ENCODE measurements at places on chromosomes 6 and 20. TPM values are rescaled to one million over a fixed set of nuclear protein-coding genes. Genes with fewer than 3 reads are reported as not detected.

- H3K4me3 ChIP-seq = no peak overlapping the region
- H3K36me3 ChIP-seq = no peaks in the 10 kb centered on the region
- no peaks in the 10 kb centered on the region for H3K4me1 ChIP-seq
- DNase-seq = no peak
- H3K27me3 ChIP-seq = no peaks in the 10 kb centered on the region
- H3K27ac ChIP-seq = no peak overlapping the region
These were observed 116.0 kb downstream of the CRYBG1 start for GRCh38 chr6:106476331-106477105.

DNA sequence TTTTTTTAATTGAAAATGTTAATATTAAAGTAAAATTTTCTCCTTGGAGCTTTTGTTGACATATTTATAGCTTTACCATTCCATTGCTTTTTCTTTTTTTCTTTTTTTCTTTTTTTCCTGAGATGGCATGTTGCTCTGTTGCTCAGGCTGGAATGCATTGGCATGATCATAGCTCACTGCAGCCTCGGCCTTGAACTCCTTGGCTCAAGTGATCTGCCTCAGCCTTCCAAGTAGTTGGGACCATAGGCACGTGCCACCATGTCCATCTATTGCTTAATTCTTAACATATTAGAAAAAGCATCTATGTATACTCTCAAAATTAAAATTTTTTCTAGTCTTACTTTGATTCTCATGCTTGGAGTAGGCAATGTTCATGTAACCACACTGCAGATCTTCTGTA, 43.0 kb downstream of the RALGAPB start:
- no peaks in the 10 kb centered on the region for H3K4me1 ChIP-seq
- H3K27ac ChIP-seq = no peak overlapping the region
- no peak overlapping the region for H3K4me3 ChIP-seq
- no peaks in the 10 kb centered on the region for H3K27me3 ChIP-seq
- no peak for DNase-seq

DNA sequence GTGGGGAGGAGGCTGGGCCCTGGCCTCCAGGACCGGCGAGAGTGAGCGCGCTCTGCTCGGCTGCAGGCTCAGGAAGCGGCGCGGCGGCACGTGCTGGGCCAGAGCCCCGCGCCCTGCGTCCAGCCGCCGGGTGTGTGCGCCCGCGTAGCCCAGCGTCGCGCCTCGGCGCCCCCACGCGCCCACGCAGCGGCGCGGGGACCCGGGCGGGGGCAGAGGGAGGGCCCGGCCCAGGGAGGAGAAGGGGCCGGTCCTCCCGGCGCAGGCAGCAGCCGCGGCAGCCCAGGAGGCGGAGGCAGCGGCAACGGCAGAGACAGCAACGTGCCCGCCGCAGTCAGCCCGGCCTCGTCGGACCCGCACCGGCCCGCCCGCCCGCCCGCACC, at the start of gene EYA2:
TSS of gene EYA2 (plus strand) at position 265 of the 380 bp plus-strand sequence. CDS start 95,168 bp downstream, outside the sequence.
- H3K36me3 ChIP-seq = no peaks in the 10 kb centered on the region
- H3K4me3 ChIP-seq = 0 out of 2 replicates have a peak within 1 kb of the TSS, but pooled peaks have one; percentile 8
- H3K27me3 ChIP-seq = peaks cover 15% of the 10 kb centered on the region
- DNase-seq = peak; percentile 26
- H3K27ac ChIP-seq = no peak within 1 kb of the TSS
- peaks cover 4% of the 10 kb centered on the region for H3K4me1 ChIP-seq

DNA sequence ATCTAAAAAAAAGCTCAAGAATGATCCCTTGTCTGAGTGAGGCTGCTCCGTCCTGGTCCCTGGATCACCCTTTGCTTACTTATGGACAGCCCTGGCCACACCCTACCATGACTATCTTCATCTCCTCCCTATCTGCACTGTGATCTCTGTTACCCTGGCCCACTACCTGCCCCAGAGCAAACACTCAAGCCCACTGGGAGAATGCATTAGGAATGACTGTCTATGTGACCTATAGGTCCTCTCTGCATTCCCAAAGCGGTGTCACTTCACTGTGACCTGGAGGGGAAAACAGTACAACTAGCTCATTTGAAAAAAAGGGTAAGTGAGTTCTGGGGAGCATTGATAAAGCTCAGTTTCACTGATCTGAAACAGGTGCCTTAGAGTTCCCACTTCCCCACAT, 86.4 kb upstream of the FOXP4 start:
- peaks cover 82% of the 10 kb centered on the region for H3K4me1 ChIP-seq
- peak overlapping the region; percentile 72 for H3K27ac ChIP-seq
- H3K36me3 ChIP-seq = no peaks in the 10 kb centered on the region
- DNase-seq = peak; percentile 57
- no peak overlapping the region for H3K4me3 ChIP-seq

GRCh38 chr6:144857086-144857485, 572.0 kb downstream of the UTRN start:
- DNase-seq = no peak
- no peaks in the 10 kb centered on the region for H3K36me3 ChIP-seq
- no peaks in the 10 kb centered on the region for H3K4me1 ChIP-seq
- no peak overlapping the region for H3K4me3 ChIP-seq
- no peak overlapping the region for H3K27ac ChIP-seq

DNA sequence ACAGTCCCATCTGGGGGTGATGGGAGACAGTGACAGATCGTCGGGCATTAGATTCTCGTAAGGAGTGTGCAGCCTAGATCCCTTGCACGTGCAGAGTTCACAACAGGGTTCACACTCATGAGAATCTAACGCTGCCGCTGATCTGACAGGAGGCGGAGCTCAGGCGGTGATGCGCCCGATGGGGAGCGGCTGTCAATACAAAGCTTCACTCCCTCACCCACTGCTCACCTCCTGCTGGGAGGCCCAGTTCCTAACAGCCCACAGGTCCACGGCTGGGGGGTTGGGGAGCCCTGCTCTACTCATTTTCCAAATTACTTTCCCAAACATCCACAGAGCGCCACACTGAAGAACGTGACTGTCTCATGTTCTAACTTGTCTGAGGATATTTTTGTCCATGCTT, 25.3 kb downstream of the CTCFL start:
- no peak overlapping the region for H3K27ac ChIP-seq
- no peak for DNase-seq
- H3K36me3 ChIP-seq = no peaks in the 10 kb centered on the region
- H3K27me3 ChIP-seq = peaks cover 2% of the 10 kb centered on the region
- H3K4me1 ChIP-seq = peaks cover 5% of the 10 kb centered on the region

- DNase-seq = no peak
- peaks cover 2% of the 10 kb centered on the region for H3K36me3 ChIP-seq
- H3K4me1 ChIP-seq = no peaks in the 10 kb centered on the region
- H3K27ac ChIP-seq = no peak overlapping the region
These were observed 86.4 kb downstream of the IRAK1BP1 start for GRCh38 chr6:78953798-78954197.

DNA sequence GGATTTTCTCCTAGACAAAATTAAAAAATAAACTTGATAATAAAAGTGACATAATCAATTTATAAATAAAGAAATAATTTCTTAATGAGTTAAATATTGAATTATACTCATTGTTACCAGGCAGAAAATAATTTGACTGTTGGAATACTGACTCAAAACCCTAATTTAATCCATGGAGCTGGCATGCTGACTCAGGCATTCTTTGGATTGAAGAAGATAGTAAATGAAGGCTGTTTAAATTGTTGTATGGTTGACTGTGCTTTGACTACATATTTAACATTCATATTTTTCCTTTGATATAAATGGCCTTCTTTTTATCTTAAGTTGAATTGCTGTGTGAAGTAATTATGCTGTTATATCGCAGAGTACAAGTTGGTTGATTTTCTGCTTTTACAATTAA, 11.7 kb downstream of the MANEA start:
- H3K27me3 ChIP-seq = no peaks in the 10 kb centered on the region
- no peaks in the 10 kb centered on the region for H3K4me1 ChIP-seq
- H3K36me3 ChIP-seq = no peaks in the 10 kb centered on the region

DNA sequence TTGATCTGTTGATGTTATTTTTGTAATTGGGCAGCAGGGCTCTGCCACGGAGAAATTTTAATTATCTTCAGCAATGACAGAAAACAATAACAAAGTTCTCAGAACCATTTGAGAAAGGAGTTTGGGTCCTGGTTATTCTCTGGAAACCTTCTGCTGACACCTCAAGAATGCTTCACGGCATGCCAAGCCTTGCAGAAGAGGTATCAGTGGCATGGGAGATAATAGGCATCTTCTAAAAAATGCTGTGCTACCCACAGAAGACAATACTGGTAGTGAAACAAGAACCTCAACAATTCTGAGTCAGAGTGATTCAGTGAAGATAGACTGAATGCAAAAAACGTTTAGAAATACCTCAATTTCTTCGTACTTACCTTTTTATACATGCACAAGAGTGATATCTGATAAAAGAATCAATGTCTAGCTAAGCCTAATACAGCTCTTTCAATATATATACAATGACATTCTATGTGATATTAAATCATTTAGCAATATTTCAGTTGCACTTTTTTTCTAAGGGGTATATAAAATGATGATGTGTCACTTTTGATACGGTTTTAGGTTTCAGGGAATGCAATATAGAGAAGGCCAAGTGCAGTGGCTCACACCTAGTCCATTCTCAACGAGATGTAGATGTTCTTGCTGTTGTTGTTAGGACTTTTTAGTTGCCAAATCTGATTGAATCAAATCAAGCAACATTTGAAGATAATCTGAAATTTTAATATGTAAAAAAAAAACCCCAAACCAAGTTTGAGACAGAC, 110.4 kb upstream of the COL21A1 start:
- H3K27me3 ChIP-seq = no peaks in the 10 kb centered on the region
- no peak for DNase-seq
- no peaks in the 10 kb centered on the region for H3K4me1 ChIP-seq

- no peak for DNase-seq
- H3K4me3 ChIP-seq = no peak overlapping the region
- no peaks in the 10 kb centered on the region for H3K27me3 ChIP-seq
- H3K27ac ChIP-seq = no peak overlapping the region
- H3K4me1 ChIP-seq = no peaks in the 10 kb centered on the region
These were observed 591.6 kb downstream of the PKHD1 start for GRCh38 chr6:51495610-51496396.

- no peak for DNase-seq
- H3K27ac ChIP-seq = no peak overlapping the region
- no peaks in the 10 kb centered on the region for H3K4me1 ChIP-seq
- no peaks in the 10 kb centered on the region for H3K36me3 ChIP-seq
- H3K4me3 ChIP-seq = no peak overlapping the region
These were observed 111.2 kb downstream of the HIVEP2 start for GRCh38 chr6:142833798-142834197.

DNA sequence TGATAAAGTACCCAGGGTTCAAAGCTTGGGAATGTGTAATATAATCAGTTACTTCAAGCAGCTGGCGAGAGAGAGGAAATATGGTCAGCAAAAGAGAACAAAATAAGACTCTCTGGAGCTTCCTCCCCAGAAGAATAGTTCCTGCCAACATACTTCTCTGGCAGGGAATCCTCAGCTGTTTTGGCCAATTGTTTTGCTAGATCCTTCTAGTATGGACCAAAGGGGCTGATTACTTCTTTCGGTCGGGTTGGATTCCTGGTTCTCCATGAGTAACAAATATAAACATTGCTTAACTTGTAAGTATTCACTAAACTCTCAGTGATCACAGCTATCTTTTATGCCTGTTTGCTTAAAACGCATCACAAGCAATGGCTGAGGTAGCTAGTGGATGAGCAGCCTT, 31.4 kb upstream of the FBXO9 start:
- no peak for DNase-seq
- H3K4me1 ChIP-seq = no peaks in the 10 kb centered on the region
- H3K27ac ChIP-seq = no peak overlapping the region
- no peak overlapping the region for H3K4me3 ChIP-seq

Gene TRERF1
- total RNA-seq = 0.39 TPM

Gene OR2B6
- total RNA-seq = not detected

Gene SLC44A4
- total RNA-seq = not detected

Gene HCRTR2
- 0.63 TPM for total RNA-seq

Gene PET117
- 30.9 TPM for total RNA-seq

All from Caco-2 (cell line).